ENCODE measurements at places on chromosomes 6 and 20.
A peak's percentile ranks its signal among the peaks of the same experiment; 100 is the strongest.

DNA sequence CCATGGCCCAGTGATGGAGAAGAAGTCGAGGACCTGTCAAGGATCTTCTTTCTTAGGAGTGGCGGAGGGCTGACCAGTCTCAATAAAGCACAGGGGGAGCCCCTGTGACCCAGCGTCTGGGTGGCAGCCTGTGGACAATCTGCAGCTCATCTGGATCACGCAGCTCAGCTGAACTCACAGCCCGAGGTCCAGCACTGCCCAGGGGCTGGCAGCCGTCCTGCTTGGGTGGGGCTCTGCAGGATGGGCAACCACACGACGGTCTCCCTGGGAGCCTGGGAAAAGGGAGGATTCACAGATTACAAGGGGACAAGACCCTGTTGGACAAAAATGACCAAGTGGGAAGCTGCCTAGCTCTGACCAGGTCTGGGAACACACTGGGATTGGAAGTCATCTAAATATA, 110.8 kb downstream of the MYLK4 start:
- no peak for DNase-seq

DNA sequence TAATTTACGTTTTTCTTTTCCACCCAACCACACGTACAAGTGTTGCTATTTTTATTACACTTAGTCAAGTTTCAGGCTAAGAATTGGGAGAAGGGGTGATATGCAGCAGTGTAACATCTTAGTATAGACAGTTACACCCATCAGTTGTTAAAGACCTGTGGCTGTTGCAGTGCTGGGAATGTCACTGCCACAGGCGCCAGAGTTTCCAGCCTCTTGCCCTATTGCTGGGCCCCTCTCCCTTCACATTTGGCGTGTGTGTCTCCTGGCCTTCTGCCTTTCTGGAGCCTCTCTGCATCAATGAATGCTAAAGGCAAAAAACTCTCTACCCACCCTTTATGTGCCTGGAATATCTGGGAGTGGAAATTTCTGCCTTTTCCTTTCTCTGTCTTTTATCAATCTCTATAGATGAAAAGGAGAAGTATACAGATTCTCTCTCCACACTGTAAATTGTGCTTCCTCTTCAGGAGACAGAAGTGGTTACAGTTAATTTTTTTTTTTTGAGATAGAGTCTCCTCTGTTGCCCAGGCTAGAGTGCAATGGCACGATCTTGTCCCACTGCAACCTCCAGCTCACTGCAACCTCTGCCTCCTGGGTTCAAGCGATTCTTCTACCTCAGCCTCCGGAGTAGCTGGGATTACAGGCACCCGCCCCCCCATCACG, 73.0 kb downstream of the TIAM2 start:
- no peak for DNase-seq

- DNase-seq: no peak
Measured at GRCh38 chr6:99096170-99096569, 148.4 kb upstream of the FBXL4 start.

- DNase-seq: no peak
Measured at GRCh38 chr20:3871550-3872265, 17.5 kb upstream of the PANK2 start.

DNA sequence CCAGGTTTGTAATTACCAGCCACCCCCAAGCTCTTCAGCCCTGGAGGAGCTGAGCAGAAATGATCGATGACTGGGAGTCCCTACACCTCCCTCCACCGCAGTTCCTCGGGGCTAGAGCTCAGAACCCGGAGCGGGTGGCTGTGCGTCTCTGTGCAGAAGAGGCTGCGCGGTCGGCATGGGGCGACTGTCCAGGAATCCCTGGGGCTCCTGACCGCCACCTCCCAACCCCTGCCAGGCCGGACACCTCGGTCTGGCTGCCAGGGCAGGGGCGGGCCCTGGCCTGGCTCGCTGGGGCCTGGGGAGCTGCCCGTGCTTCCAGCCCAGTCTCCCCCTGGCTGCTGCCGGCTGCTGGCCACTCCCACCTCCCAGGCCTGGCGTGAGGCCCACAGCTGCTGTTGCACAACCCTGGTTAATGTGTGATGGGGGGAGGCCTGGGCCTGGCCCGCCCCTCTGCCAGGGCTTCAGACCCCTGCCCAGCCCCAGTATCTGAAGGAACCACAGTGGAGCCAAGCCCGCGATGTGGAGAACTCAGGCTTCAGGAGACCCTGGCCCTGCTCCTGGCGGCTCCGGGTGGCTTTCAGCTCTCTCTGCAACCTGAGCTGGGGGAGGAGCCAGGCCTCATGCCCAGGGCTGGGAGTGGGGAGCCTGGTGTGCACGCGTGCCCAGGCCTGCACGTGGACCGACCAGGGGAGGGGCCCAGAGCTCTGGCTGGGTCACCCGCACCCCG, 1.2 kb downstream of the SLC2A4RG start:
- peak; percentile 10 for DNase-seq
